ENCODE measurements at places on chromosomes 11 and 22.

GRCh38 chr11:116454020-116454645 lies 318.7 kb downstream of the BUD13 start:
- peak; percentile 7 for DNase-seq

- DNase-seq, result no peak
Observed at GRCh38 chr11:100756559-100756958, 69.5 kb downstream of the ARHGAP42 start.

DNA sequence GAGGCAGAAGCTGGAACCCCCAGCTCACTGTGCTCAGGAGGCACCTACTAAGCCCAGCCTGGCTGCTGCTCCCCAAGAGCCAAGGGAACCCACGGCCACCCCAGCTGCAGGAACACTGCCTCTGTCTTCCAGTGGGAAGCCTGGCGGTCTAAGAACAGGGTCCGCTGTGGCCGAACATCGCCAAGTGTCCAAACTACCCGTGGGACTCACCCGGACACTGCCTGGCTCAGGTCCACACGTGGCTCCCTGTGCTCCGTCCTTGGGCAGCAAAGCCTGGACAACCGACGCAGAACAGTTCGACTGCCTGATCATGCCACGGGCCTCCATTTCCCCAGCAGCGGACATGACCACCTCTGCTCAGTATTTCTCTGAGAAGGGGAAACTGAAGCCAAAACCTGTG lies 747.0 kb downstream of the BRD1 start:
- no peak for DNase-seq

DNA sequence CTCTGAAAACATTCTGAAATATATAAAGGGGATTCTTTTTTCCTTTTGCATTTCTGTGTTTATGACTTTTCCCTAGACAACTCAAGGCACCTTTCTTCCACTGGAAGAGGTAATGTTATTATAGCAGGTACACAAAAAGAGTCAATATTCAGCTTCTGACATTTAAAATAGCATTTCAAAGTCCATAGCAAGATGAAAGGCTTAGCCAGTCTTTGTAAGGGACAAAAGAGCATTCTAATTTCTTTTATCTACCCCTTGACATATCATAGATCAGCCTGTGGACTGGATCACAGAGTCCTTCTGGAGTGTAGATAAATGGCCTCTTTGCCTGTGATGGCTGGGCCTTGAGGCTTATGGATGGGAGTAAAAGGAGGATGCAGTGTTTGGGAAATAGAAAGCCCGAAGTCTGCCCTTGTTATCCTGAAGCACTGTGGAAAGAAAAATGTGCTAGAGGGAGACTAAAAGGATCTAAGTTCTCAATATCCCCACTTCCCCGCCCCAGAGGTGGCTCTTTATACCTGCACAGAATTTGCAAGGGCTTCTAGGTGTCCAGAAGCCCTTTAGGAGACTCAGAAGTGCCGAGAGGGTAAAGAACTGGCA lies 1.6 kb upstream of the HEPACAM start:
- no peak for DNase-seq

- DNase-seq, result no peak
Observed at GRCh38 chr11:100093698-100094097, 593.4 kb upstream of the ARHGAP42 start.

DNA sequence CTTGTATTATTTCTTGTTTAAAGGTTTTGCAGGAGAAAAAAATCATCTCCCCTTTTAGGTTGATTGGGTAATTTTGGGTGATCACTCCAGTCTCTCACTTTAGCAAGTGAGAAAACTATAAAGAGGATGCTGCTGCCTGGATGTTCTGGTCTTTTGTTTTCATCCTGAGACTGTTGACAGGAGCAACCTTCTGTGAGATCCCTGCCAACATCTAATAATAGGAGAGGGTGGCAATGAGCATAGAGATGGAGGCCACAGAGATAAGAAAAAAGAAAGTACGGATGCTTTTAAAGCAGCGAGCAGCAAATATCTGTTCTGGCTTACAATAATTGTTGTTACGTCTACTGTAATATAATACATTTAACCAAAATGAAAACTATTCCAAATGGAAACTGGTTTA lies 293.6 kb upstream of the MTNR1B start:
- DNase-seq, result no peak

- no peak for DNase-seq
Observed at GRCh38 chr11:34270711-34271110, 87.1 kb downstream of the ABTB2 start.

Data from stimulated activated CD4-positive, alpha-beta T cell treated with anti-CD3 and anti-CD28 coated beads, Interleukin-4, amount 100 ng/mL, for 48 hours (primary cell).